Hindlimb muscle (tissue), 1 donor: ENCODE measurements at places on chromosomes 4 and X. TPM values are rescaled to one million over a fixed set of nuclear protein-coding genes. Genes with fewer than 3 reads are reported as not detected.

DNA sequence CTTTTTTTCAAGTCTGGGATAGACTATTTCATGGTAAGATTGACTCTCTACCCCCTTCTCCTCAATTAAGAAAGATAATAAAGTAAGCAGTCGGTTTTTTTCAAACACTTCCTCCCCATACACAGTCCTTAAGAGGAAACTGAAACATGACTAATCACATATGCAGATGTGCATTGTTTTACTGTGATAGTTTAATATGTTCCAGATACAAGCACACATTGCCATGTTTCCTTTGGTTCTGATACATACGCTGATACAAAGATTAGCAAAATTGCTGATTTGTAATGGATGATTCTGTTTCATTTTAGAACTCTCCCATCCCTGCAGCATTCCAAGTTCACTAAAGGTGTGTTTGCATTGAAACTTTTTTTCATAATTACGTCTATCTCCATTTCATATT lies 76.1 kb downstream of the FBXO8 start:
- DNase-seq, result no peak

GRCh38 chr4:165826166-165826565 lies 46.9 kb upstream of the TLL1 start:
- no peak for DNase-seq

GRCh38 chrX:12065251-12065650 lies 73.0 kb upstream of the FRMPD4 start:
- DNase-seq, result peak; percentile 19

DNA sequence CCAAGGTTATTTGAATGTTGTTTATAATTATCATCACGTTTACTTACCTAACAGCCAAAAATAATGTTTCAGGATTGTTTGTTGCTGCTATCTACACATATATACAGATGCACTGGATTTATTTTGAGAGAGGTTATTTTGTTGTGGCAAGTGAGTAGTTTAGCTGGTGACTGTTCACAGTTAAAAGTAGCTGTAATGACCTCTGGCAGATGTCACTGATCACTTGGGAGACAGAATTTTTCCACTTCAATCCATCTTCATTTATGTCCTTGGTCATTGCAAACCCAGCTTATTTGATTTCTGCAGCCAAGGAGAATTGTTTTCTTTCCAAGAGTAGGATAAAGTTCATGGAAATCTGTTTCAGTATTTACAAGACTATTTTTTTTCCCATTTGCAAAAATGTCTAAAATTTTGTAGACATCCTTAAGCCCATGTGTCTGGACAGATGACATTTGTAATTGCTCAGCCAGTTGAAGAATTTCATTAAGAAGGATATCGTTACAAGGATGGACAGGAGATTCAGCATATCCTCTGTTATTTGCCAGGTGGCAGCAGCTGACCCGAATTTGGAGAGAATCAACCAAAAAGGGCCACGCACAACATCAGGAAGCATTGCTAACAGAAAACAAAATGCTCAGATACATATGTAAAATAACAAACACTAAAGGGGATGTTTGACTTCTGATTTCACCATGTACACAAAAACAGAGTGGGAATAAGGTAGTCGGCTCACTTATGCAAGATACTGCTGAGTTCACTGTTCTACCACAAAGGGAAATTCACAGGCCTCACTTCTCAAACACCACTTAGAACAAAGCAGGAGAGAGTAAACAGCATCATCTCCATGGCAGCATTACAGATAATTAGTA lies 64.5 kb downstream of the GPRIN3 start:
- DNase-seq, result peak; percentile 29

DNA sequence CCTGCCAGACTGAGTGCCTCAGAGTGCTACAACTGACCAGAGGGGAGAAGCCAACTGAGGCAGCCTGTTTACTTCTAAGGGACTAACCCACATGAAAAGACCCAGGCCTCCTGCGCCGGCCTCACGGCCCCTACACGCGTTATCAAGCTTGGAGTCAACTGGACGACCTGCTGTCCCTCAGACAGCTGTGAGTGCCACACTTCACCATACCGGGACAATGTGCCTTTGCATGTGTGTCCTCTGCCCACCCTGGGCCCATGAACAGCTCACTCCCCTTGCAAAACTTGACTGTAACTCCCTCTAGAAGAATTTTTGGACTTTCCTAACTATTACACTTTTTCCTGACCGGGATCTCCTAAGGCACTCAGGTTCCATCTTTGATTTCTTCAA lies 1.8 kb downstream of the NOP14 start:
- no peak for DNase-seq

DNA sequence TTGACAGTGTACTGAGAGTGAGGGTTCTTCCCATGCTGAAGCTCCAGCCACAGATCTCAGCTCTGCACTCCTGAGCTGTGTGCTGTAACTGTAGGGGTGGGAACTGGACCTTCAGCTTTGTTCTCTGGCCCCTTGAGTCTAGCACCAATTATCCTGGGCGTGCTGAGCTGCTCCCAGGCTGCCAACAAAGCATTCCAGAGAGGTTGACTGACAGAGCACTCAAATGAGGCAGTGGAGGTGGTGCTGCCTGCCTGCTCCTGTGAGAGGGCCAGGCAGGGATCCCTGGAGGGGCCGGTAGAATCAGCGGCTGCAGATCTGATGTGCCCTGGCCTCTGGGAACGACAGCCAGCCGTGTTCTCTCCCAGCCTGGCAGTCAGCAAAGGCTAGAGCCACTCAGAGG lies 375.7 kb upstream of the AADAT start:
- no peak for DNase-seq

GRCh38 chr4:96887857-96888256 lies 1048.0 kb downstream of the PDHA2 start:
- DNase-seq, result no peak

GRCh38 chr4:24192018-24192641 lies 302.3 kb upstream of the PPARGC1A start:
- DNase-seq, result no peak

DNA sequence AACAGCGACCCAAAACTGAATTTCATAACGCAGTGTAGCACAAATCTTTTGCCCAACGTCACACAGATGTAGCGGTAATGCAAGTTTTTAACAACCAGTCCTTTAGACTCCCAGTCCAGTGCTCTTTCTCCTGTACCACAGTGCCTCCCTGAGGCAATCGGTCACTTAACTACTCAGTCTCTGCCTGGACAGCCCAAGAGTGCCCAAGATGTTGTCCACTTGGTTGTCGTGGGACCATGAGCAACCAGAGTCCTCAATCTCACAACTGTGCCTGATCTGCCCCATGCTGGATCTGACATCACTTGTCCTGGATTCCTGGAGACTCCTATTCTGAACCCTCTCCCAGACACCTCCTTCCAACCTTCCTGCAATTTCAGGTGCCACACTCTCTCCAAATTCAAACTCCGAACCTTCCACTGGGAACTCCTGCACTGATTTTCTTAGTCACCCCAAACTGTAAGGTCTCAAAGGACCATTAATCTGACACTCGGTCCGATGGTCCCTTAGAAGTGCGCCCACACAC lies 702 bp downstream of the MMGT1 start:
- no peak for DNase-seq

GRCh38 chr4:74555231-74555630 lies 110.3 kb downstream of the AREG start:
- DNase-seq, result no peak

DNA sequence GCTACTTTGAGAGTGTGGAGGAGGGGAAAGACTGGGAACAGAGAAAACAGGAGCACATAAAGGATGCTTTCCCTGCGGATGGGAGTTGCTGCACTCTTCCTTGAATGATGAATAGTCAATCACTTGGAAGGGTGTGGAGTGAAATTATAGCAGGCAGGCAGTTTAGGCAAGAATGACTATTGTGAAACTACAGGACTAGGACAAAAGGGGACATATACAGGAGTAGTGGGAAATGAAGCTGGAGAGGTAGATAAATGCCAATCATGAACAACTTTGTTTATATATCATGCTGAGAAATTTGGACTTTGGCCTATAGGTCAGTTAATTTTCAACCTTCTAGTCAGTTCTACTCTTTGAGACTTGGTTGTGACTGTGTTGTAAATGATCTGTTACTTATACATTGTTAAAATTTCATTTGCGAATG lies 76.9 kb downstream of the PAQR3 start:
- DNase-seq, result no peak

DNA sequence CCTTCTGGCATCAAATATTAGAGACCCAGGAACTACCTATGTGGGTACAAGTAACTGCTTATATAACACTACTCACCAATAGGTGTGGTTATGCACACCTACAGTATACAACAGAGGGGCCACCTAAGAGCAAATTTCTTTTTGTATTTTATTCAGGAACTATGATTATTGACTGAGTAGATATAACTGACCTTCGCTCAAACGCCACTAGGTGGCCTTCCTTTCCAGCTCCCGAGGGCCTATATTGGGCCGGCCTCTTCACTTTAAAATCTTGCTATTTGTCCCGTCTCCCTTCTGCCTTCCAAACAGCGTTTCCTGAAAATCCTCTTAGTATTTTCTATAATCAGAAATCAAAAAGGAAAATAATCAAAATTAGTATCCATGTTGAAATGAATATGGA lies 19.9 kb upstream of the PABPC5 start:
- no peak for DNase-seq

DNA sequence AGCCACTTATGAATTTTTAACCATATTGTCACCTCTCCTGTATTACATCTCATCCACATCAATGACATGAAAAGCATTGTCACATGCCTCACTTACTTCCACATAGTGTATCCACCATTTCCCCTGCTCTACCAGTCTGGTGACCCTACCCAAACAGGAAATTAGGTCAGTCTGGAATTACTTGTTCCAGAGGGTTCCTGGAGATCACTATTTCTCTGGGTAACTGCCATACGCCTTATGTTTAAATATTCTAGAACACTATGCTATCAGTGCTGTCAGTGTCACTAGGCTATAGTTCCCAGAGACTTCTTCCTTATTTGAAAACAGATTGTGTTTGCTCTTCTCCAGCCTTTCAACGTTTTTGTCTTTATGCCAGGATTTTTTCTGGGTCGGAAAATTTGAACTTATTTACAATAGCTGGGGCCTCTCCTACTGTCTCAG lies 15.0 kb downstream of the SRPX2 start:
- DNase-seq, result no peak

DNA sequence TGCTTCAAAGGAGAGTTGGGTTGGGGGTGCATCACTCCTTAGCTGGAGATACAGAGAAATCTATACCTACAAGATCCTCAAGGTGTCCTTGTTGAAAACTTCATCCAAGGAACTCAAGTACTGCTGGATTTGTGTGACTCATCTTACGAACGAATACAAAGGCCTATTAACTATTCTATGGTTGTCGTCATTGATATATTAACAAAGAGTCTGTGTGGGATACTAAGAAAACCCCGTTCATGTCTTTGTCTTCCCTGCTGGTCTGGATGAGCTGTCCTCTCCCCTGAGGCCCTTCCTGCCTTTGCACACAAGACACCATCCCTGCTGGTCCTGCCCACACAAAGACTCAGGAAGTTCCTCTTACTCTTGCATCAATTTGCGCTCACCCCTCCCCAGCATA lies 54.9 kb upstream of the IRF2 start:
- DNase-seq, result no peak

DNA sequence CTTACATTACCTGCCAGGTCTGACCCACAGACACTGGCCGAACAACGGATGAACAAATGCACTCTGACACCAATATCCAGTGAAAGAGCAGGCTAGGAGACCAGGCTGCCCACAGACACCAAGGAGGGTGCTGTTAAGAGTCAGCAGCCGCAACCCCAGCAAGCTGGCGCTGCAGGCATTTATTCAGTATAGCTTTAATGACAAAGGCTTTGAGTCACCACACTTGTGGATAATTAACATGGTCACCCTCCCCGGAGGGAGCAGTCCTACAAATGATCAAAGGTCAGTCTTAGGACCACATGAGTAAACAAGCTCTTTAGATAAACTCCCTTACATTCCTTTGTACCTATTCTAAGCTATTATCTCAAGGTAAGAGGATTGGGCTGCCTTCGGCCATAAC lies 368.5 kb upstream of the GRID2 start:
- no peak for DNase-seq

DNA sequence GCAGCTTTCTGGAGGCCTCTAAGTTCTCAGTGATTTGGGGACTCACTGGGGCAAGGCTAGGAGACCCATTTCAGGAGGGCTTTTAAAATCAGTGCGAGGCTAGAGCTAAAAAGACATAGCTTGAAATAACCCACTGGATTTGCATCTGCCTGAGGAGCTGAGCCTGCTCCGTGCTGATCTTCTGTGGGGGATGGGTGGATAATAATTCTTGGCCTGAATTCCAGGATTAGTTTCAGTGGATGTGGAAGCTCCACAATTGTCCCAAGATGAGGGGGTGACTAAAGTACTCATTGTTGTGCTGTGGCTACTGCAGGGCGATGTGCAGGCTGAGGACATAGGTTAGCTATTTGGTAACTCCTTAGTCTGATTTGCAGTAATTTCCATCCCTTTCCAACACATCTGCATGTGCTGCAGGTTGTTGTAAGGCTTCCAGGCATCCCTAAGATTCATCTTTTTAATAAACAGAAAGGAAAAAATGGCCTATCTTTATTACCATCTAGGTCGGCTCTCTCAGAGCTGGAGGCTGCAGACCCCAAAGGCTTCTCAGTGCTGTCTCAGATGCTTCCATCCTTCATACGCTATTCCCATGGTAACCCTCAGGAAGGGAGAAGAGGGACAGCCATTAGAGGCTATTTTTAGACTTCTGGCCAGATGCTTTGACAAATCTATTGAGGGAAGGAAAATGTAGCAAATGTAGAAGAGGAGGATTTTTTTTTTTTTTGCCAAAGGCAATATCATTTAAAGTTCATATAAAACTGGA lies 63.4 kb downstream of the GRXCR1 start:
- peak; percentile 9 for DNase-seq

DNA sequence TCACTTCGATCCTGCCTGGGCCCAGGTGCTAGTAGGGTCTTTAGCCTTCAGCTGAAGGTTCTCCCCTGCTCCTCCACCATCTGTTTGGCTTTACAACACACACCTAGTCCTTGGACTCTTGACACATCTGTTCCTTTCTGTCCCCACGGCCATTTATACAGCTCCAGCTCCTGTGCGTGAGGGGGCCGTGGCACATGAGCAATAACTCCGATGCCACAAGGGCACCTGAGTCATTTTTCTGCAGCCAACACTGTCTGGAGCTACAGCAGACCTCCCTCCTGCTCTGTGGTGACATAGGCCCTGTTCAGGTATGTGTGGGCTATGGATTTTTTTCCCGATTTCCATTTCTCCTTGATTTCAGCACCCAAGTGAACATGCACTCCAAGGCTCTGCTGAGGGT lies 44.7 kb upstream of the BCOR start:
- no peak for DNase-seq

GRCh38 chrX:118528071-118528737 lies 32.6 kb downstream of the DOCK11 start:
- DNase-seq, result no peak

GRCh38 chrX:121755541-121755940 lies 708.1 kb downstream of the GLUD2 start:
- DNase-seq, result no peak

Gene TMEM128
- 19.0 TPM for polyA plus RNA-seq

Gene XAGE1A
- polyA plus RNA-seq, result not detected

Gene STATH
- not detected for polyA plus RNA-seq

Gene MAGEB17
- polyA plus RNA-seq, result 0.13 TPM

Gene PLP2
- 148 TPM for polyA plus RNA-seq

Gene MCF2
- polyA plus RNA-seq, result 0.09 TPM

Gene PRR32
- 106 TPM for polyA plus RNA-seq

Gene SLC30A9
- 48.0 TPM for polyA plus RNA-seq

Gene RNF175
- 0.25 TPM for polyA plus RNA-seq

Gene GAB3
- polyA plus RNA-seq, result 5.2 TPM
